ENCODE measurements at places on chromosomes 12 and 14.

- no peak for DNase-seq
Measured at GRCh38 chr14:58633831-58634230, 3.9 kb upstream of the DACT1 start.

- DNase-seq: no peak
Measured at GRCh38 chr12:87939182-87939581, 90.0 kb downstream of the C12orf50 start.

GRCh38 chr14:33452995-33453394 lies 497.9 kb downstream of the EGLN3 start:
- no peak for DNase-seq

DNA sequence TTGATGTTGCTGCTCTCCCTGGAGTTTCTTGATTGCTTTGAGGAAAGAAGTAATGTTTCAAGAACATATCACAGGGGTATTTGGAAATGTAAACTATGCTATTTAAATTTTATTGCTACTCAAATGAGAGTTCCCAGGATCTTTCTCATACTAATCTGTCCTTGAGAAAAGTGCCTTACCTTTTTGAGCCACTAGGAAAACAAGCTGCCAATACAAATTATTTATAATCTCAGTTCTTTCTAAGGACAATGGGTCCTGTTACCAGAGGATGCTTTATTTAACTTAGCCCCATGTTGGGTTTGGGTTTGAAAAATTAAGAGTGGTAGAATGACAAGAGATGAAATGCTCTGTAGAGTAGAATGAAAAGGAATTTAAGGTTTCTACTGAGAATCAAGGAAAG lies 258.2 kb upstream of the PRKD1 start:
- DNase-seq: no peak

- no peak for DNase-seq
Measured at GRCh38 chr14:69464829-69465228, 19.7 kb upstream of the PLEKHD1 start.

Data from activated T-cell treated with anti-CD3 and anti-CD28 coated beads for 24 hours (primary cell).